ENCODE measurements at places on chromosomes 13 and 19.
A peak's percentile ranks its signal among the peaks of the same experiment; 100 is the strongest.

- DNase-seq: no peak
These were observed 39.4 kb downstream of the ADPRHL1 start for GRCh38 chr13:113413898-113414282.

DNA sequence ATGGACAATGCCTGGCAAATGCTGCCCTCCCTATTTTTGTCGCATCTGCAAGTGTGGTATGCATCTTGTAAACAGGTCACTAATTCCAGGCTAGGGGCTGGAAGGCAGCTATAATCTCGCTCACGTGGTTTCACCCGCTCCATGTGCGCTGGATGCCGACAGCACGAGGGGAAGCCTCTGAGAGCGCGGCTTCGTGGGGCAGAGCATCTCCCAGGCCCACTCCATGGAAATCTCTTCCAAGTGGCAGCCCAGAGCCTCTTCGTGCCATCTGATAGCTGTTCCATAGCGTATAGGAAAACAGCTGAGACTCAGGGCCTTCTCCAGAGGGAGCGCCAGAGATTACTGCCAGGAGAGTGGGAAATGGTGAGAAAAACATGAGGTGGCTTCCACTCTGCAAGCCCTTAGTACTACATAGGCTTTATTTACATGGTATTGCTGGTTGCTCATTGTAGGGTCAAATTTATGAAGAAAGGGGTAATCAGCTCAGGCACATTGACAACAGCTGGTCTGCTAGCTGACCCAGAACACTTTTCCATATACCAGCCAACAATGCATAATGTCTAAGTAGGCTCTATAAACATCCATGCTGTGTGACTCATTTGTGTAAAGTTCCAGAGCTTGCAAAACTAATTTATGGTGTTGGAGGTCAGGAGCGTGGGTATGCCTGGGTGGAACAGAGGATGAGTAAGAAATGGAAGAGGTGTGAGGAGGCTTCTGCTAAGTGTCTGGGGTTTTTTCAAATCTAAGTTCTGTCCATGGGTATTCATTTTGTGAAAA is 165.2 kb downstream of the SHISA2 start:
- DNase-seq: no peak

- peak; percentile 75 for DNase-seq
These were observed 14.2 kb downstream of the ONECUT3 start for GRCh38 chr19:1767464-1767933.

GRCh38 chr19:38210458-38210987 is 13.5 kb downstream of the DPF1 start:
- peak; percentile 61 for DNase-seq

DNA sequence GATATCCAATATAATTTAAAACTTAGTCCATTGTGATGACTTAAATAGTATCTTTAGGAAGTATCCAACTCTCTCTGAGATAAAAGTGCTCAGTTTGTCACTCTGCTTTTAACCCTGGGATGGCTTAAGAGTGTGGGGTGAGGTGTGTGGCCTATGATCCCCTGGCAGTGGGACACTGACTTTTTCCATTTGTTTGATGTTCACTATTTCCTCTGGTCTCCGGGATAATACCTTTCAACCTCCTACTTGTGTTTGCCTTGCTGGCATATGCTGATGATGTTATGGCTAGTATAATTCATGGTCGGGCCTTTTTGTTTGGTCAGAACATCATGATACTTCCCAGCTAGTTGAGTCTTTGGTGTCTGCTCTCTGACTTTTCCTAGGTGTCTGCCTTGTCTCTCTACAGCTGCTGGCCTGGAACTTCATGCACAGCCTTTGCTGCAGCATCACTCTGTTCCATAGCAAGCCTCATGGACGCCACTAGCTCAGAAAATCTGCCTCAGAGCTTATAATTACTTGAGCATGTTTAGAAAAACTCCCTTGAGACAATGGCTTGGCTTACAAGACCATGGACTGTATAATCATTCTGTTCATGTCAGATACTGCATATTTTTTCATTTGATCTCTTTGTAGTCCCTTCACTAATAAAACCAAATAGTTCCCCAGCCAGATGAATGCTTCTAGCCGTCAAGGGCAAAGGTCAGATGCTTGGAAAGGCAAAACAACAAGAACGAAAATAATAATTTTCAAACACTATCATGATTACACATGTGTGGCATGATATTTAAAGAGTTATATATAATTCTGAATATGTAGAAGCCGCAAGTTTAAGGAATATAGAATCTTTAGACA is 75.2 kb downstream of the WDFY2 start:
- DNase-seq: no peak

DNA sequence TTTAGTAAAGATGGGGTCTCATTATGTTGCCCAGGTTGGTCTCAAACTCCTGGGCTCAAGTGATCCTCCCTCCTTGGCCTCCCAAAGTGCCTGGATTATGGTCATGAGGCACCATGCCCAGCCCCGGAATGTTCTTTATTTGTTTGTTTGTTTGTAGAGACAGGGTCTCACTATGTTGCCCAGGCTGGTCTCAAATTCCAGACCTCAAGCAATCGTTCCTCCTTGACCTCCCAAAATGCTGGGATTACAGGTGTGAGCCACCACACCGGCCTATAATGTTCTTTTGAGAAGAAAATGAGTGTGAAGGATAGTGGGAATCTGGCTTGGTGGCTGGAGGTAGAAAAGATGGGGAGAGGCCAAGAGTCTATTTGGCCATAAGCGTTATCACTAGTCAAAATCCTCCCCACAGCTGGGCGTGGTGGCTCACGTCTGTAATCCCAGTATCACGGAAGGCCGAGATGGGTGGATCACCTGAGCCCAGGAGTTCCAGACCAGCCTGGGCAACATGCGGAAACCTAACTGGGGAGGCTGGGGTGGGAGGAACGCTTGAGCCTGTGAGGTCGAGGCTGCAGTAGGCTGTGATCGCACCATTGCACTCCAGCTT is 5.2 kb upstream of the BBC3 start:
- DNase-seq: no peak

GRCh38 chr13:49652355-49653305 is 24.3 kb downstream of the ARL11 start:
- peak; percentile 54 for DNase-seq

GRCh38 chr13:99911069-99911964 is 60.2 kb downstream of the ZIC5 start:
- no peak for DNase-seq

DNA sequence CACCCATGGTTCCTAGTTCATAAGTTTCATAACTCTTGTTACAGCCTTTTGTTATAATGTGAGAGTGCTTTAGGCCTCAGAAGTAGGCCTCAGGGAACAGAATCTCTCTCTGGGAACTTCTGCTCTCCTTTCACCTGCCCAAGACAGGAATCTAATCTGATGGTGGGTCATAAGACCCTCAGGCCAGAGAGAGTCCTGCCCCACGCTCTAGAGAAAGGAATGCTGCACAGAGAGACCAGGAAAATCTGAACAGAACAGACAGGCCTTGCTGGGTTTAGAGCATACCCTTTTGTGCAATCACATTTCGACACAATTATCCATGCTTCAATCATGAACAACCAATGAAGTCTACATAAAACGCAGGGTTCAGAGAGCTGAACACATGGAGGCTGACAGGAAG is 3.4 kb upstream of the DIAPH3 start:
- DNase-seq: no peak

DNA sequence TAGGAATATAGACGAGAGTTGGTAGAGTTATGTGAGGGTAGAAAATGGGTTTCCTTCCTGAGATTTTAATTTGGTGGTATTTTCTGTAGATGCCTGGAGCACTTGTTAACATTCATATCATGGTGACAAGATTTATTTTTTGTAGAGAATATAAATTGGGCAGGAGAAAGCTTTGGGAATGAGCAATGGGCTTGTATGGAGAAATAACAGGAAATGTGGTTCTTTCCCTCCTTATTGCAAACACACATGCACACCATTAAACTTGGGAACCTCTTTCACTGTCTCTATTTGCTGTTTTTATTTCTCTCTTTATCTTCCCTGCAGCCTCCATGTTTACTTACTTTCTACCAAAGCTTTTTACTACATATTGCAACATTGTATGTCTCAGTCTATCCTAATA is 1653.6 kb downstream of the OLFM4 start:
- DNase-seq: no peak

- DNase-seq: no peak
These were observed 787 bp downstream of the TIMM29 start for GRCh38 chr19:10929402-10929794.

DNA sequence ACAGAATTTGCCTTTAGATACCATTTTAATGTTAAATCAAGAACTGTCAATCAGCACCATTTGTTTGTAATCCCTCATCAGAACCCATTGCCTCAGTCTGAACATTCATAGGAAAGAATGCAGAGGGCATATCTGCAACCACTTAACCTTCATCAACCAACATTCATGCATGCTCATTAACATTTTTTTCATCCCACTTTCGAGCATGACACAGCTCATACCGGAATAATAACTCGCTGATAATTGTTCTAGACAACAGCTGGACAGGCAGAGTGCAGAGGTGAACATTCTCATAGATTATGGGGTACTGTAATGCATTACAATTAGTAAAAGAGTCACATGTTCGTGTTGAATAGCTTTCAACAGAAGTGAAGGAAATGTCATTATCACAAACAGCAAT is 216.8 kb downstream of the DIAPH3 start:
- DNase-seq: no peak

DNA sequence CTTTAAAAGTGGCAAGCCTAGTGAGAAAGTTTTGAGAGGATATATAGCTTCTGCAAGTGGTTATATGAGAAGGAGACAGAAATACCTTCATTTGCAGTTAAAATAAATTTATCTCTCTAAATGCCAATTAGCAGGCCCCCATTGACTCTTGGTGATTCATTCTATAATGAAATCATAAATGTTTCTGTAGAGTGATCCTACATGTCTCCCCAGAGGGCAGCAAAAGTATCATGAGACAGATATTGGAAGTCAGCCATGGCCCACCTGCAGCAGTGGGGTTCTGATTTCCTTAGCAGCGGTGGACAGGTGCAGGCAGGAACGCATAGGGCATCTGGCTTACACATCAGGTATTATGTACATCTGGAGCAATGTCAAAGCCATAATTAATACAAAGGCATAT is 385.4 kb upstream of the SLC10A2 start:
- no peak for DNase-seq

DNA sequence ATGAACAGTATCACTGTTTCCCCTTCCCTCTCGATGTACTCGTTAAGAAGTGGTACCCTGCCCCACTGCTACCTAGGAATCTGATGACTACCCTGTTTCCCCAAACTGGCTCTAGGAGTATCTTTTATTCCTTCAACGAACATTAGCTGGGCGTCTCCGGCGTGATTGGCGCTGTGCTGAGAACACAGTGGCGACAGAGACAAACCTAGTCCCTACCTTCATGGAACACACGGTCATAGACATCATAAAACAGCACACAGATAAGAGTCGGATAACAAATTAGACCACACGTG is 730 bp downstream of the SYMPK start:
- DNase-seq: no peak

DNA sequence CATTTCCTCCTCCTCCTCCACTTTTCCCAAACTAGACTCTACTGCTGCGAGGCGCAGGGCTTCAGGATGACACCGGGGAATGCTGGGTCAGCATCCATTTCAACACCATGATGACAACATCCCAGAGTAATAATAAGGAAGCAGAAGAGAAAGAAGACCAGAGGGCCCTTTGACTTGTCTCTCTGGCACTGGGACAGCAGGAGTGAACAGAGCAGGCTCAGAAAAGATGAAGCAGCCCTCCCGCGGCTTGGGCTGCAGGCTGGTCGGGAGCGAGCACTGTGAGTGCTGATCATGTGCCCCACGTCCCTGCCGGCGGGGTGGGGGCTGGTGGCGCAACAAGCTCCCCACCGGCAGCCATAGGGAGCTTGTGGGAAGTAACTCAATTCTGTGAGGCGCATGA is 30.5 kb downstream of the RANBP3 start:
- no peak for DNase-seq

DNA sequence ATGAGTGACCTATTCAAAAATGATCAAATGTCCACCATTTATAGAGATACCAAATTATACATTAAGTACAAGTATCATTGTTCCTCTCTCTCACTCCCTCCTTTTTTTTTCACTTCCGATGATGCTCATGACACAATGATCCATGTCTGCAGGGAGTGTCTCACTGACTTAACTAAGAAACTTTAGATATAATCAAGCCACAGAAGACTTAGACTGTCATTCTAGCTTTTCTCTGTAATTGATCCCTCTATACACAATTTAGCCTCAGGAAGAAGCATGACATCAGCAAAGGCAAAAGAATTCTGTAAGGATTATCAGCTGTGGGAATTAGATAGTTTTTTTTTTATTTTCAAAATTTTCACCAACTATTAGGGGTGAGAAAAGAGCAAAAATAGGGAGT is 734.9 kb upstream of the PCDH9 start:
- DNase-seq: no peak

DNA sequence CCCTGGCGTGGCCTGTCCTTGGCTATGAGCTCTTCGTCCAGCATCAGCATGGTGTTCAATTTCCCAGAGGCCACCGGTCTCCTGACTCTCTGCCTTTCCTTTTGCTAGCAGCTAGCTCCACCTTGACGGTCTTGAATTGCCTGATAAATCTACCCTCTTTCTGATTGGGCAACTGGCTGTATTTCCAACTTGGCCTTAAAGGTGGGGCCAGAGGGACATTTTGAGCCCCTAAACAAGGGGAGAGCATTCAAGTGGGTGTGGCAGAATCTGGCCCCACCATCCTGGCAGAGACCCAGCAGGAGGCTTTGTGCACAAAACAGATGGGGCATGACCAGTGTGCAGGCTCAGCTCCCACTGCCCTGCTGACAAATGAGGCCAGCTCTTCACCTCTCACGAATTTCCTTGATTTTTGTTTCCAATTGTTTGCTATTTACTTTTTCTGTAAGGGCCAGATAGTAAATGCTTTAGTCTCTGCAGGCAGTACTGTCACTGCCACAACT is 148.9 kb upstream of the VSTM2B start:
- DNase-seq: no peak

DNA sequence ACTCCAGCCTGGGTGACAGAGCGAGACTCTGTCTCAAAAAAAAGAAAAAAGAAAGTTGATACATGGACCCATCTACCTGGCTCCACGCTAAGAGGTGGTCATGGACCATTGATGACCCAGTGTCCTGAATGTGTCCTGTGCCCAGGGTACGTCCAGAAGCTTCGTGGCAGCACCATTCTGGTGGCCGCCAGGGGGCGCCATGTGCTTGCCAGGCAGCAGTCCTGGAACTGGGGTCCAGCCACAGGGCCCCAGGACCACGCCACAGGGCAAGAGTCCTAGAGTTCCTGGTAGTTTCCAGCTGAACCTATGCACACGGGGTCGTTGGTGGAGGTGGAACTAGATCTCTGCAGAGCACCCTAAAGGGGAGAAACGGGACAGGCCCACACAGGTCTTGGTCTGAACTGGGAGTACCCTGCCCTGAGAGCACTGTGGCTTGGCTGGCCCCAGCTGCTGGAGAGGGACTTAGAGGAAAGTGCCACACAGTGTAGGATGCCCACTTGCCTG is 19.9 kb upstream of the FBXO27 start:
- peak; percentile 78 for DNase-seq

Measured in endothelial cell (in vitro differentiated cells).